ENCODE measurements at places on chromosomes 7 and 10. TPM values are rescaled to one million over a fixed set of nuclear protein-coding genes. Genes with fewer than 3 reads are reported as not detected.

CHST12 gene
- 15.0 TPM for total RNA-seq

MYO1G gene
- 2.2 TPM for total RNA-seq

PIP gene
- total RNA-seq = not detected

FLNC gene
- total RNA-seq = 646 TPM

PPP3CB gene
- total RNA-seq = 44.2 TPM
